Pancreas (tissue), 10 donors: ENCODE measurements at places on chromosomes 4 and X. TPM values are rescaled to one million over a fixed set of nuclear protein-coding genes. Genes with fewer than 3 reads are reported as not detected.

- H3K27me3 ChIP-seq: no peaks in the 10 kb centered on the region
- H3K27ac ChIP-seq: no peak overlapping the region
- H3K4me1 ChIP-seq: no peaks in the 10 kb centered on the region
- DNase-seq: no peak
- H3K36me3 ChIP-seq: no peaks in the 10 kb centered on the region
Measured at GRCh38 chr4:134278675-134279074, 77.1 kb upstream of the PABPC4L start.

GRCh38 chr4:2067446-2068197, 8.5 kb downstream of the NAT8L start:
- H3K36me3 ChIP-seq: no peaks in the 10 kb centered on the region
- H3K27ac ChIP-seq: no peak overlapping the region

Gene RNF150
- 2.5 TPM for total RNA-seq

Gene TSPAN5
- 0.67 TPM for total RNA-seq

DNA sequence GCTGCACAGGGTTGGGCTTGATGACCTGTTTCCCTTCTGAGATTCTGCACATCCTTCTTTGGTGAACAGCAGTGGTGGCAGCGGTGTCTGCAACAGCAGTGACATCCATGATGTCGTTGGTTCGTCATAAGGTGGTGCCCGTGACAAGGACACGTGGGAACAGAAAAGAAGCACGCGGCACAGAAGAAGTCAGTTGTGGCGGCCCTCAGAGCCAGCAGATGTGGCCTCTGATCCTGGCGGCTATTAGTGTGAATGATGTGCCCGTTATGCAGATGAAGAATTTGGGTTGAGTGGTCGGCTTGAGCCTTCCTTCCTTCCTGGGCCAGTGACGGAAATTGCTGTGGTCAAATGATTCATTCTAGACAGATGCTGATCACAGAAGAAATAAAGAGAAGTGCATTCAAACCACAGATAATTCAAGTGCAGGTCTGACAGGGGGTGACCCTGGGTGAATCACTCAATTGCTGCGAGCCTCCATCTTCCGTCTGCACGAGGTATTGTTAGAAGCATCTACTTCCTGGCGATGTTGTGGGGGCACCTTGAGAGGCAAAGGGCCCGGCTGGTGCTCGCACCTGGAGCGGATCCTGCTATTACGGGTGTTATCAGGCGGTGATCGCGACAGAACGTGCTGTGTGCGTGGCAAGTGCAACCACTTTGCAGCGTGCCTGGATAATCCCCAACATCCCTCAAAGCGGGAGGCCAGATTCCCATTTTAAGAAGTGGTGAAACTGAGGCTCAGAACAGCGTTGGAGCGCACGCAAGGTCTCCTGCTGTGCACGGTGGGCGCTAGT, 215.2 kb upstream of the PSAPL1 start:
- H3K27me3 ChIP-seq: no peaks in the 10 kb centered on the region
- DNase-seq: no peak
- no peaks in the 10 kb centered on the region for H3K4me1 ChIP-seq

DNA sequence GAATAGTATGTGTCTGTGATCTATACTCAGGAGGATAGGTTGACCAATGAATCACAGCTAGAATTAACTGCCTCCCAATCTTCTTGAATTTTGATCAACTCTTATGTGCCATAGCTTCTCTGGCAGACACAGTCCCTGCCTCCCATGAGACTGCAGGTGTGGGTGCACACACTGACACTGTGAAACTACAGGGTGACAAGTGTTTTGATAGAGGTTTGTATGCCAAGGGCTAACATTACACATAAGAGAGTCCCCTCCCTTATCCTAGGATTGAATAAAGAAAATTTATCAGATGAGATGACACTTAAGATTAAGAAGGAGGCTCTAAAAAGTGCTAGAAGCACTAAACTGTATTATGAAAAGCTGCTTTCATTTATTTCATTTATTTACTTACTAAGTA, 218.4 kb upstream of the BMP3 start:
- DNase-seq: no peak
- H3K27ac ChIP-seq: no peak overlapping the region

DNA sequence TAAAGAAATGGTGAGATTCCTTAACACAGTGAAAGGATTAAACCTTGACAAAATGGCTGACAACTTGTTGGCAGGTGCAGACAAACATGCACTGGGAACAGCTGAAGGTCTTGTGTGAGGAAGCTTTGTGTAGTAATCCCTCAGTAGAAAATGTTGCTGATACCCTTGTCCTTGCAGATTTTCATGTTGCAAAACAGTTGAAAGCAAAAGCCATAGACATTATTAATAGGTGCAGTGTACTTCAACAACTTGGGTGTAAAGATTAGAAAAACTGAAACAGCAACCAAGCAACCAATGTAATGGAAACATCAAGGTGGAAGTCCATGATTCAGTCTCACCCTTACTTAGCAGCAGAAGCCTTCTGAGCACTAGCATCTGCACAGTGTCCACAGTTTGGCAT, 29.8 kb downstream of the UGT2B7 start:
- H3K27ac ChIP-seq: no peak overlapping the region
- H3K4me3 ChIP-seq: no peak overlapping the region
- DNase-seq: no peak

DNA sequence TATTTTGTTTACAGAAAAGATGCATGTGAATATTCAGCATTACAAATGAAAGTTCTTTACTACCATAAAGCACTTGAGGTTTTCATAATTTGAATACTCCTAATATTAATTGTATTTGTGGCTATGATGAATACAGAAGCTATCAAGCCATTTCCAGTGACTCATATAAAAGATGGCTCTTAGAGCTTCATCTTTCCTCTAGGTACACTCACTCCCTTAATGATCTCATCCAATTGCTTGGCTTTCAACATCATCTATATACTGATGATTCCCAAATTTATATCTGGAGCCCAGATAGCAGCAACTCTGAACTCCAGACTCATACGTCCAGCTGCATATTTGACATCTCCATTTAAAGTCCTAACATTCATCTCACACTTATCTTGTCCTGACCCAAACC, 183.4 kb upstream of the FAM241A start:
- H3K27me3 ChIP-seq: no peaks in the 10 kb centered on the region
- H3K27ac ChIP-seq: no peak overlapping the region
- H3K36me3 ChIP-seq: no peaks in the 10 kb centered on the region
- no peaks in the 10 kb centered on the region for H3K4me1 ChIP-seq
- no peak overlapping the region for H3K4me3 ChIP-seq

DNA sequence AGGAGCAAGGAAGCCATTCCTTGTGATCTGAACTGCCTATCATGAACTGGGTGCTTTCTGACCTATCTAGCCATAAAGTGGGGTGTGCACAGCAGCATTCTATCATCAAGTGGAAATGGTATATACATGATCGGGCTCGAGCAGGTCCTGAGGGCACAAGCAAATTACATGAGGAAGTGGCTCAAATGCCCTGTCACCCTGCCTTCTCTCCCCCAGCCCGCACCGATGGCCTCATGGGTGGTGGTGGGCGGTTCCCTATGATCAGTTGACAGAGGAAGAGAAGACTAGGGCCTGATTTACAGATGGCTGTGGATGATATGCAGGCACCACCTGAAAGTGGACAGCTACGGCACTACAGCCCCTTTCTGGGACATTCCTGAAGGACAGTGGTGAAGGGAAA, 46.3 kb upstream of the BCLAF3 start:
- no peak overlapping the region for H3K4me3 ChIP-seq
- DNase-seq: no peak
- H3K27ac ChIP-seq: no peak overlapping the region
- H3K27me3 ChIP-seq: no peaks in the 10 kb centered on the region

Gene NFXL1
- 11.5 TPM for total RNA-seq
